ENCODE measurements at places on chromosomes 11 and 22.

DNA sequence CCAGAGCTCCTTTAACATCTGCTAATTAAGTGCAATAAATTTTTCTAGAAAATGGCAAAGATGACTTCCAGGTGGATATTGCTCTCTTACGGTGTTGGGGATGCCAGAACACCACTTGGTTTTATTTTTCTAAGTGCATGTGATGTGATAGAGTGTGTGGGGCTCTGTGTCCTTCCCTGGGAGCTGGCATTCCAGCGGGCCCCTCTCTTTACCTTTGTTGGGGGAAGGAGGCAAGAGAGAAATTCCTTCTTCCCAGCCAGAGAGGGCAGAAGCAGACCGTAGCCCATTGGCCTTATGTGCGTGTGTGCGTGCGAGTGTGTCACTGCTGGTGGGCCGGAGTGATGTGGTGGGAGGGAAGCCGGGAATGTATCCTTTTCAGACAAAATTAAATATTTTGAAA, 17.2 kb downstream of the TEF start:
- no peak for DNase-seq

DNA sequence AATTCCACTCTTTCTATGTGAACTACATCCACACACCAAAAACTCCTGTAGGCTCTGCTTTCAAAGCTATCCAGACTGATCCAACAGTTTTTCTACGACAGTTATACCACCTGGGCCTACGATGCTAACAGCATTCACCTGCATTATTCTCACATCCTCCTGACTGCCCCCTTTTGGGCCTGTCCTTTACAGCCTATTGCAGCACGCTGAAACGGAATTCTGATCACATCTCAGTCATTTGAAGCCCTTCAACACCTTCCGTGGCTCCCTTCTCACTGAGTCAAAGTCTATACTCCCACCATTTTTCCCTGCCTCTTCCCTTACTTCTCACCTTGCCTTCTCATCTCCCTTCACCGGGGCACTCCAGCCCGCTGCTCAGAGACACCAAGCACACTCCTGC, 791.3 kb upstream of the KIRREL3 start:
- DNase-seq = no peak

DNA sequence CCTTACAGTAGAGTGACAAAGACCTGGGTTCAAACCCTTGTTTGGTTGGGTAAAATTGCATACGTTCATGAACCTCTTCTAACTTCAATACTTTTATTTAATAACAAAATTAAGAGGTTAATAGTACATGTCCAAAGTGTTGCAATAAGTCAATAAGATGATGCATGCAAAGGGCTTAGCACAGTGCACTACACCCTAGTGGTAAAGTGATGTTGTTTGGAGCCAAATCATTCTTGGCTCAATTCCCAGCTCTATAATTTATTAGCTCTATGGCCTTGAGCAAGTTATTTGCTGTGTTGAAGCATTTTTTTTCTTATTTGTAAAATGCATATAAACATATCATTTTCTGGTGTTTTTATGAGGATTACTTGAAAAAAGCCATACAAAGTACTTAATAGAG, 945.3 kb downstream of the LRRC4C start:
- DNase-seq = no peak

- no peak for DNase-seq
Observed at GRCh38 chr11:91686700-91687099, 537.9 kb upstream of the FAT3 start.

DNA sequence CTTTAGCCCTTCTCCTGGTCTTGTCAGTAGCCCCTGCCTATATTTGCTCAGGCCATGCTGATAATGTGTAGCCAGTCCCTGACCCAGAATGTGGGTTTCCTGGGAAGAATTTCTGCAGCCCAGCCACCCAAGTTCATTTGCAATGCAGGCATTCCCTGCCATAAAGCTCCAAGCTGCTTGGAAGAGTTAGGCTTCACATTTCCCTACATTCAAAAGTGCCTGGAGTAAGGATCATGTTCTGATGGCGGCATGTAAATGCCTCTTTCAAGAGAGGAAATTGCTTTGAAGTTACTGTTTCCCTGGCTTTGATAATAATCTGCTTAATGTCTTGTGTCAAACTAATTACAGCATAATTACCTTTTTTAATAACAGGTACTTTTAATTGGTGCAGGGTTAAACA, 266.1 kb downstream of the MIAT start:
- DNase-seq = no peak

DNA sequence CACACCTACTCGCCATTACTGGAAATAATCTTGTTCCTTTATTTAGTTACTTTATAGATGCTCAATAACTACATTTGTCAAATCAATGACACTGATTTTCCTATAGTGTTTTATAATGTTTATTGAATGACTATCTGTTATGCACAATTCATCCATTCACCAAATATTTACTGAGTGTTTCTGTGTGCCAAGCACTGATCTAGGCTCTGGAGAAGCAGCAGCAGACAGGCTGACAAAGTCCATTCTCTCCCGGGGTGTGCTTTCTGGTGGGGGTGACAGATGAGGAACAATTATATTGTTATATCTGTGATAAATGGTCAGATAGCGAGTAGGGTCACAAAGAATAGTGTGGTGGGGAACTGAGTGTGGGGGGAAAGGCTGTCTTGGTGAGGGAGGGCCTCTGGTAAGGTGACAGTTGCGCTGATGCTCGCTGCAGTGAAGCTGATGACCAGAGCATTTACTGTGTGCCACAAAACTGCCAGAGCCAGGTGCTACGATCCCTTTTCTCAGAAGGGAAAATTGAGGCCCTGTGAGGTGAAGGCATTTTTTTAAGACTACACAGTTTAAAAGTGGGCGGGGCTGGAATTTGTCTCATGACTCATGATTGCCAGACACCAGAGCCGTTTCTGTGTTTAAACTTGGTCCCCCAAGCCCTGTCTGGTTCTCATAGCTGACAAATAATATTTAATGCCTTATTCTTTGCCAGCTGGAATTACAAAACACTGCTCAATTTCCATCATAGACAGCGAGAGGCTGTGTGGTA, 10.2 kb downstream of the PACS1 start:
- DNase-seq = peak; percentile 34

DNA sequence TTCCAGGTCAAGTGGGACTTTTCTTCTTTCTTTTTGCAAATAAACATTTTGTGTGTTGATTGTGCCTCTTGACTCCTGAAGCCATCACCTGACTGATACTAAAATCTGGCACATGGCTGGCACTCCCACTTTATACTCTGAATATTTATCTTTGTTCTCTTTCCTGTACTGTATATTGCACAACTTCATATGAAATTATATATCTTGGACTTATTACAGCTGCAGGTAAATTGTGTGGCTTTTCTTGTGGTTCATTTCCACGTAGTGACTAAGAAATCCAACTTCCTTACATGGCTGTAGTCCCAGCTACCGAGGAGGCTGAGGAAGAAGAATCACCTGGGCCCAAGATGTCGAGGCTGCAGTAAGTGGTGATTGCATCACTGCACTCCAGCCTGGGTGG, 23.7 kb upstream of the OR5B12 start:
- DNase-seq = no peak

DNA sequence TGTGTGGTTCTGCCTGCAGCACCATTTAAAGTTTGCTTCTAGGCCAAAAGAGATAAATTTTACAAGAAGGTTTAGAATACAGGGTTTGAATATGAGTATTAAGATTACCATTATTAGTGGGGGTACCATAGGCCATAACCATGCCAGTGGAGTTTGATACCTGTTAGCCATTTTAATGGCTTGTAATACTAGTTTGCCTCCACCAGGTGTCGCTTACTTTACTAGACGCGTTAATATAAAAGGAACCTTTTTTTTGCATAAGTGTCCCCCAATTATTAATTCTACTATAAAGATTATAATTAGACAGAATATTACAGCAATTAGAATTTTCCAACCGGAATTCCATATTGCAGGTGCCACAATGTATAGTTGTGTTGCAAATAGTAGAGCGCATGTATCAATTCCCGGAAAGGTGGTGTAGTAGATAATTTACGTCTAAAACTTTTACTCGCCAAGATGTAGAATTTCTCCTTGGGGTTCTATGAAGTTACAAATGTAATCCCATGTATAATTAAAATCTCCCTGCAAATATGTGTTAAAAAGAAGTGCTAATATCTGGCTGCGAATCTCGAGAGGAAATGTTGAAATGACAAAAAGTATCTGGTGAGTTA, 16.1 kb downstream of the MS4A6E start:
- DNase-seq = peak; percentile 18

DNA sequence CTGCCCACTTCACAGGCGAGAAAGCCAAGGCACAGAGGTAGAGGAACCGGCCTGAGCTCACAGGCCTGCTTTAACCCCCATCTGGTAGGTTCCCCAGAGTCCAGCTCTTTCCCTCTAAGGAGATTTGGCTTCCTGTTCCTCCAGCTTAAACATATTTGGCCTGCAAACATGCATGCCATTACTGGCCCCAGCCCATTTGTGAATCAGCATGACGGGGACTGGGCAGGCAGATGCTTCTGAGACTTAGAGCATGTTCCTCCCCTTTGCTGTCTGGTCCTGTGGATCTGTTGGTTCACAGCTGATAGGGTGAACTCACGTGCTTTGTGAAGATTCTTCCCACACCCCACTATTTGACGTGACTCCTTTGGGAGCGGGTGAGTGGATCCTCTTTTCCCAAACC, 12.6 kb downstream of the CHST1 start:
- no peak for DNase-seq

GRCh38 chr22:37581504-37581903, 1.6 kb upstream of the LGALS2 start:
- no peak for DNase-seq

DNA sequence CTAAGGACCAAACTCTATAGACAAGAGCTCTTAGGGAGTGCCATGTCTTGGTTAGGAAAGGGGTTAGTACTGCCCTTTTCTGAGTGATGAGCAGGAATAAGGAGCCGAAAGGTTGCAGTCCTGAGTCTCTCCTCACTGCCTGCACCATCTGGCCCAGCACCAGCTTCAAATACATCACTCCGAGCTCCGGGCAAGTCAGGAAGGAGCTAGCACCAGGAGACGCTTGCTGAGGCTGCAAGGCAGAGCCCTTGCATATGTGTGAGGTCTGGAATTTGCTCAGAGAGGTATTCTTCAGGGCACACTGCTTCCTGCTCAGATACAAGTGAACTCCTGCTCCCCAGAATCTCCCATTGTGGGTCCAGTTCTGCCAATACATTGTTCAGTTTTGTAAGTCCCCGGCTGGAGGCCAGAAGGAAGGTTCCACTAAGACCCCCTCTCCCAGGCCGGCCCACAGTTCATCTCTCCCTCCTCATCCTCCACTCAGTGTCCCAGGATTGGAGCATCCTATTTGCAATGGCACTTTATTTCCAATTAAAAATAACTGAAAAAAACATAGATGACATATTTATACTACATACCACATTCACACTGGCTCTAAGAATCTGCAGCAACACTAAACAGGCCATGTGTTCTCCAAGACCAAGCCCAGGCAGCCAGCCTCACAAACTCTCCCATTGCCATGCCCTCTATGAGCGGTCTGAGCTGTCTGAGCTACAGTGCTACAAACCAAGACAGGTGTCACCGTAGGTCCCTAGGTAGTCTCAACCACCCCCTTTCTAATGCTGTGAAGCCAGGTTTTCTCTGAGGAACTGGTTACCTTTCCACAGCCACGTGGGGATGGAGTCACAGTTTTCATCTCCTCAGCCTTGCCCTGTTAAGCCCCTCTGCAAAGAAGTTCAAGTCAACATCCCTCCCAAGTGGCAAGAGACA, 55.1 kb upstream of the SPATA19 start:
- DNase-seq = no peak
